ENCODE measurements at places on chromosomes 16 and 17.

- DNase-seq: no peak
Measured at GRCh38 chr16:87143661-87144121, 173.5 kb downstream of the C16orf95 start.

DNA sequence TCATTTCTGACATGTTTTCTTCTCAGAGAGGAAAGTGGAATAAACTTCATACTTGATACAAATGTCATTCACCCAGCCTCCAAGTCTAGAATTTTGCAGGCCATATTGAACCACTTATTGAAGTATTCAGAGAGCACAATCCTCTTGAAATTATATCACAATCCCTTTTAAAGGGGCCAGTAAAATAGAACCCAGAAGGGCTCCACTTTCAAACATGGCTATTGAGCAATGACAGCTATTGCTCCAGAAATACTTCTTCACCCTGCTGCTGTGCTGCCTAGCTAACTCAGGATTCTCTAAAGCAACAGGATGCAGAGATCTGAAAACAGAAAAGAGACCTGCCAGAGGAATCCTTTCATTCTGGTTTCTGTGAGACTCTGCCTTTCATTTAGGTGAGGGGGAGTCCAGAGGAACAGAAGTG is 275.0 kb upstream of the CDH5 start:
- DNase-seq: no peak

- DNase-seq: no peak
Measured at GRCh38 chr17:30253312-30253711, 17.8 kb upstream of the SLC6A4 start.

DNA sequence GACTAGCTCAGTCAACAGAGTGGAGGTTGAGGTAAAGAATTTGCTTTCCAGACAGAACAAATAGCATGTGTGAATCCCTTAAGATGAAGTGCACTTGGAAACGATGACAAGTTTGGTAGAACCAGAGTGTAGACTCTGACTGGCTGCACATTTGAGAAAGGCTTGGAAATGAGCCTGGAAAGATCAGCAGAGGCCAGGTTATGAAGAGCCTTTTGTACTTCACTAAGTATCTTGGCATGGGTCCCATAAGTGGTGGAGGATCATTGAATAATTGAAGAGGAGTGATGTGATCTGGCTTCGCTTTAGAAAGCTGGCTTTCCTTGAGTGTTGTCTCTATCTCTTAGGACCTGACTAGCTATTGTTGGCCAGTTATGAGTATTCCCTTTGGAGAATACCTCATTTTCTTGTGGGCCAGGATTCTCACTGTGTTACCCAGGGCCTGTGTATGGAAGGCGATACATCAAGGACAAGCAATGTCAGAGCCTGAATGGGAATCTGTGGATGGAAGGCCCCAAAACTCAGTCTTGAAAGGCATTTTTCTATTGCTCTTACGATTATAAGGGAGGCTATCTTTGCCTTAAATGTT is 329.8 kb downstream of the UTP18 start:
- DNase-seq: no peak

- DNase-seq: peak; percentile 36
Measured at GRCh38 chr16:11743308-11744074, 834 bp upstream of the TXNDC11 start.

- DNase-seq: no peak
Measured at GRCh38 chr17:56751145-56751738, 82.5 kb downstream of the C17orf67 start.

DNA sequence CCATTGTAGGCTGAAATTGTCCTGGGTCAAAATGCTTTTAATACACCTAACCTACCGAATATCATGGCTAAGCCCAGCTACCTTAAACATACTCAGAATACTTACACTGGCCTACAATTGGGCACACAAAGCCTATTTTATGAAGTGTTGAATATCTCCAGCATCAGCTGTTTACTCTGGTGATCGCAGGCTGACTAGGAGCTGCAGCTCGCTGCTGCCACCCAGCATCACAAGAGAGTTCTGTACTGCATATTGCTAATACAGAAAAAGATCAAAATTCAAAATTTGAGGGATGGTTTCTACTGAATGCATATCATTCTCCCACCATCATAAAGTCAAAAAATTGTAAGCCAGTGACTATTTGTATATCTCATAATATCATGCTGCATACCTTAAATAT is 55.3 kb downstream of the ULK2 start:
- DNase-seq: no peak

- DNase-seq: no peak
Measured at GRCh38 chr17:31486351-31487062, 95.0 kb downstream of the RAB11FIP4 start.
